ENCODE measurements at places on chromosomes 7 and 10. TPM values are rescaled to one million over a fixed set of nuclear protein-coding genes. Genes with fewer than 3 reads are reported as not detected.

GRCh38 chr10:126598009-126598408, 72.5 kb downstream of the C10orf90 start:
- DNase-seq: no peak

The SEPTIN7 gene
- 171 TPM for total RNA-seq

DNA sequence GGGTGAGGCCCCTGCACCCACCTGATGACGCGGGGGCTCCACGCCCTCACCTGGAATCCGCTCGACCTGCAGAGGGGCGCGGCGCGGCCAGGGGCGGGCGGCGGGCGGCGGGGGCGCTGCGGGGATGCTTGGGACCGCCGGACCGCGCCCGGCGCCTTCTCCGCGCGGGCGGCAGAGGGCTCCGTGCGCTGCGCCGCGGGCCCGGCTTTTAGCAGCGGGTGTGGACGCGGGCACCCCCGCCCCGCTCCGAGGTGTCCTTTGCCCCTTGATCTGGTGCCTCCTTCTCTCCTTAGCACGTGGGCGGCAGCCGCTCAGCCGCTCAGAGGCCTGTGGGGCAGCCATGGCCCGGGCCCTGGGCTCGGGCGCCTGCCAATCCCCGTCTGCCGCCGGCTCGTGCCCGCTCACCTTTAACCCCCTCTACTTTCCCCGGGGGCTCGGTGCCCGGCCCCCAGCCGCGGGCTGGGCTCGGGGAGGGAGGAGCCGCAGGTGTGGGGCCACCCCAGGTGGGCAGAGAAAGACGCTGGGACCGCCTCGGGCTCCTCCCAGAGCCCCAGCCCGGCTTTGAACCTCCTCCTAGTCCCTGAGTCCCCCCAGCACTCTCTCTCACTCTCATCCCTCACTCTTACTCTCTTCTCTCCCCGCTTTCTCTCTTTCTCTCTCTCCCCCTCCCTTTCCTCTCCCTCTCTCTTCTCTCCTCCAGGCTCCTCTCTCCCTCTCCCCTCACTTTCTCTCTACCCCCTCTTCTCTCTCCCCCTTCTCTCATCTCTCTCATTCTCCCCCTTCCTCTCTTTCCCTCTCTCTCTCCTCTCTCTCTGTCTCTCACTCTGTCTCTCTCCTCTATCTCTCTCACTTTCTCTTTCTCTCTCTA, 19.7 kb upstream of the VPS37D start:
- DNase-seq: no peak

GRCh38 chr7:128402356-128402755, 7.4 kb downstream of the IMPDH1 start:
- DNase-seq: no peak

The SORCS1 gene
- total RNA-seq: not detected

The PRDX3 gene
- 34.9 TPM for total RNA-seq

The DOCK4 gene
- 43.5 TPM for total RNA-seq

The ASB10 gene
- not detected for total RNA-seq

The PAPSS2 gene
- 14.8 TPM for total RNA-seq

The ASL gene
- 46.2 TPM for total RNA-seq

GRCh38 chr10:102384606-102385429, 10.7 kb upstream of the NFKB2 start:
- DNase-seq: no peak

GRCh38 chr7:23121165-23121564, 15.6 kb downstream of the KLHL7 start:
- DNase-seq: no peak

The ETV1 gene
- 5.3 TPM for total RNA-seq

- DNase-seq: peak; percentile 87
Observed at GRCh38 chr10:119892188-119893065, at the start of gene SEC23IP. Gene SEC23IP, plus strand, starts transcription at chr10:119892730. Its CDS starts 53 bp downstream, at chr10:119892783.

The VIPR2 gene
- total RNA-seq: 17.8 TPM

The BTBD16 gene
- not detected for total RNA-seq

- DNase-seq: no peak
Observed at GRCh38 chr10:22308390-22308789, 7.8 kb upstream of the COMMD3 start.

Data from ascending aorta (tissue), 2 donors.